Muscle of arm (tissue), 14 donors: ENCODE measurements at places on chromosomes 7 and 10.

DNA sequence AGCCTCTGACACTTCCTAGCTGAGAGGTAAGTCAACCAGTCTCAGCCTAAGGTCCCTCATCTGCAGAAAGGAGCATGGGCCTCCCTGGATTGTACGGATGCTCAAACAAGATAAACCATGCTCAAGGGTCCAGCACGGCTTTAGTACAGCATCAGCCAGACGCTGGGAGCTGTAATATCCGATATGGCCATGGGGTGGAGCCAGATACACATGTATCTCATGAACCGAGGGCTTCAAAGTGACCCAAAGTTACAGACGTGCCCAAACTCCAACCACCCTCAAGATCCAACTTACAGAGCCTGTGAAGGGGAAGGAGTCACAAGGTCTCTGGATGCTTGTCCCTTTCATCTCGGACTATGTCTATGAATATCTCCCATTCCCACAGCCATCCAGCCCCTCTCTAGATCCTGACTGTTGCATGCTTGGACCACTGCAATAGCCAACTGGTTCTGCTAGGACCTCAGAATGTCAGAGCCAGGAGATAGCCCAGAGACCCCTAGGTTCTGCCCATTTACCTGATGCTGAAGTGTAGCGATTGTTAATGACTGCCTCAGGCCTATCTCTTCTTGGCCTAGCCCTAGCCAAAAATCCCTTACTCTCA lies 142.4 kb downstream of the SH3PXD2A start:
- peak; percentile 86 for DNase-seq

GRCh38 chr7:120860156-120860555 lies 2.2 kb upstream of the TSPAN12 start:
- no peak for DNase-seq

DNA sequence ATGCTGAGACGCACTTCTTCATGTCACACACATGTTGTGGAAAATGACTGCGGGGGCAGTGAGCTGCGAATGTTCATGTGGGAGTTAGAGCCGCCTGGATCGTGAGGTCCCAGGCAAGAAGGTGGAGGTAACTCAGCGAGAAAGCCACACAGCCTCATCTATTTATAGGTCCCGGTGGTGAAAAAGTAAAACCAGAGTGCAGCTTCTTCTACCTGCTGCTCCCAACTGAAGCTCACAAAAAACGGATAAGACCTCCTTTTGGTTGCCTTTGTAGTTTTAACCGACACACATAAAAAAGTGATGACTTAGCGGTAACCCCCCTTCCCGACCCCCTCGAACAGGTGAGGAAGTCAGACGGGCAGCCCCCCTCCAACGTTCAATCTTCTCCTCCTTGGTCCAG lies 276.9 kb downstream of the GATA3 start:
- no peak for DNase-seq

GRCh38 chr7:90749774-90750173 lies 153.7 kb downstream of the CDK14 start:
- DNase-seq: no peak

GRCh38 chr10:47261121-47261520 lies 38.9 kb upstream of the GDF10 start:
- no peak for DNase-seq

- no peak for DNase-seq
These were observed 8.8 kb downstream of the CYREN start for GRCh38 chr7:135161669-135162068.

GRCh38 chr7:133183042-133183794 lies 69.7 kb upstream of the EXOC4 start:
- no peak for DNase-seq

DNA sequence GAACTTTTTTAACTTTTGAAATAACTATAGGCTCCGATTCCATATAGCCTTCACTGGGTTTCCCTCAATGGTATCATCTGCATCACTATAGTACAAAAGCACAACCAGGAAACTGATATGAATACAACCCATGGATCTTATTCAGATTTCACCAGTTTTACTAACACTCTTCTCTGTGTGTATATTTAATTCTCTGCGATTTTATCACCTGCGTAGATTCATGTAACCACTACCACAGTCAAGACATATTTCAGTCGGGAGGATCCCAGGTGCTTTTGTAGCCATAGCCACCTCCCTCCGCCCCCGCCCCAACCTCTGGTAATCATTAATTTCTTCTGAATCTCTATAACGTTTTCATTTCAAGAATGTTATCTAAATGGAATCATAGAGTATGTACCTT lies 82.8 kb upstream of the C7orf33 start:
- no peak for DNase-seq

DNA sequence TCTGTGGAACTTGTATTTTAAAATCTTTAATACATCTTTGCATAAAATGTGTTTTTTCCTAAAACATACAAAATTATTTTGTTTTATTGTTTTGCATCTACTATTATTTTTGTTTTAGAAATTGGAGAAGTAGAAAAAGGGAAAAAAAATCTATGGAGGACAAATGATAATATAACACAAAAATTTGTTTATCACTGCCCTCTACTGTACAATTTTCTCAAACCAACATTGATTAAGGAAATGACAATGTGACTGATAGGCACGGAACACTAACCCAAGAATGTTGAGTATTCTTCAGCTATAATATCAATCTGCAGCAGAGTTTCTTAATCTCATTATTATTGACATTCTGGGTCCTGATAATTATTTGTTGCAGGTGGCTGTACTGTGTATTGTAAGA lies 9.5 kb upstream of the ING3 start:
- no peak for DNase-seq

DNA sequence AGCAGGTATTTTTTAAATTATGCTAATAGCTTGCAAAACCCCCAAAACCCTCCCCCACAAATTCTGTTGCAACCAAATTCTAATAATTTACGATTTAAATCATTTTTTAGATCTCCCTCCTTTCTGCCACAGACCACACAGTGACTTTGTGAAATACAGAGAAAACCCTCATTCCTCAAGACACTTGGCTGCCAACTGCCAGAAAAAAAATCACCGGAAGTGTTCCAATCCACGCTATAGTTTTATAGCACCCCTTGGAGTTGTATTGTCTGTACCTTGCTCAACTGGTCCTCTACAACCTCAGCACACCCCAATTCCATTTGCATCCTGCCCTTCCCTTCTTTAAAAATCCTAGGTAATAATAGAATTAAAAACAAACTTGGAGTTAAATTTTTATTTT lies 560.1 kb downstream of the PARD3 start:
- DNase-seq: no peak

- DNase-seq: no peak
These were observed 3.2 kb upstream of the GIMAP4 start for GRCh38 chr7:150564006-150564405.

GRCh38 chr10:70528741-70529362 lies 50.3 kb downstream of the PALD1 start:
- no peak for DNase-seq

- no peak for DNase-seq
These were observed 130.9 kb downstream of the AGMO start for GRCh38 chr7:15430911-15431310.

GRCh38 chr10:30455816-30456215 lies 21.8 kb downstream of the MAP3K8 start:
- DNase-seq: no peak

DNA sequence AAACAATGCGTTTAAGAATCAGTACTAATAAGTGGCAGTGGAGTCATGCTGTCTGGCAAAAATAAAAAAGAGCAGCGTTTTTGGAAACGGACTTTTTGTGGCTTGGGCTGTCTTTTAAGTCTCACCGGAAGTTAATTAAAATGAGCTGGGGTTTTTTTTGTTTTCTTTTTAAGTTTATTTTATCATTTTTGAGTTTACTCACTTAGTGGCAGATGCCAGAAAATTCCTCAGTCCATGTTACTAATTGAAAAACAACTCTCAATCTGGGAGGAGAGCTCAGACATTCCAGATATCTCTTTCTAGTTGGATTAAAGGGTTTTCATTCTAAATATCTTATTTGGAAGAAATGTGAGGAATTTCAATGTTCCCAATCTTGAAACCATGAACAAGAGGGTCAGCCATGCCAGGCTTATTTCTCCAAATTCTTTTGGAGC lies 133.8 kb upstream of the AGR3 start:
- no peak for DNase-seq

DNA sequence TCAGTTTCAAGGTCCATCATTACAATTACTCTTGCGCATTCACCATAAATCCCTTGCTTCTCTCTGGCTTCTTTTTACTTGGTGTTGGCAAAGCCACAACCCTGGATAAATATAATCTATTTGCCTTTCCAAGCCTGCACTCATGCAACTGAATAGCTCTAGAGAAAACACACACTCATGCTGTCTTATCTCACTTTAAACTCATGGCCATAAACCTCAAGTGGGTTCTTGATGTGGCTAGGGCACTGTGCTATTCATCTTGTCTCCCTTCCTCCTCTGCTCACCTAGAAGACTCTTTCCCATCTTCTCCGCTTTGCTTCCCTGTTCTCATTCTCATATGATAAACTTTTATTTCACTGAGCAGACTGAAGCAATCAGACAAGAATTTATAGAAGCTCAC lies 165.4 kb upstream of the MTPN start:
- DNase-seq: no peak

DNA sequence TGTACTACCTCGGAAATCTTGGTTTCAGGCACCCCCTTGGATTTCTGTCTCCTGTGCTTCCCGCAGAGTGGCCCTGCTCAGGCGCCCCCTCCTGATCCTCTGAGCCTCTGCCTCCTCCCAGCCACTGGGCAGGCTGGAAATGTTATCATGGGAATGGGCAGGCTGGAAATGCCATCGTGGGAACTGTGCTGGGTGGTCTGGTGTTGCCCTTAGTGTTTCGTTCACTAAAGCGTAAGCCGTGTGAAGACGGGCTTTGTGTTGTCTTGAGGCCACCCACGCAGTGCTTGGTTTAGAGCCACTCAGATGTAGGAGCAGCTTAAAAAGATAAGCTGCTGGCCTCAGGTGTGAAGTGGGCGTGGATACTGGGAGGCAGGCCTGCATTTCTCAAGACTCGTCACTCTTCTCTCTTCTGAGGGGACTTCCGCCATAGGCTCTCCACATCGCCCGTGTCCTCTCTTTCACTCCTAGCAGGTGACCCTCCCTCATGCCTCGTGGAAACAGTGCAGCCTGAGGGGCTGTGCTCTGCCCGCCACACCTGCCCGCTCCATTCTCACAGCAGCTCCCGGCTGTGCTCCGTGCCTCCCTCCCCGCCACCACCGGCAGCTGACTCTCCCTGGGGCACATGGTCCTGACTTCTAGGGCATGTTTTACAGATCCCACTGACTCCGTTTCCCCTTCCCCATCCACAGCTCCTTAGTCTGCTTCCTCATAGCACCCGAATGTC lies 28.5 kb downstream of the PPP2R2D start:
- DNase-seq: no peak

GRCh38 chr7:36021367-36021766 lies 131.7 kb upstream of the EEPD1 start:
- no peak for DNase-seq

GRCh38 chr7:107162475-107162874 lies 6.3 kb upstream of the HBP1 start:
- no peak for DNase-seq

DNA sequence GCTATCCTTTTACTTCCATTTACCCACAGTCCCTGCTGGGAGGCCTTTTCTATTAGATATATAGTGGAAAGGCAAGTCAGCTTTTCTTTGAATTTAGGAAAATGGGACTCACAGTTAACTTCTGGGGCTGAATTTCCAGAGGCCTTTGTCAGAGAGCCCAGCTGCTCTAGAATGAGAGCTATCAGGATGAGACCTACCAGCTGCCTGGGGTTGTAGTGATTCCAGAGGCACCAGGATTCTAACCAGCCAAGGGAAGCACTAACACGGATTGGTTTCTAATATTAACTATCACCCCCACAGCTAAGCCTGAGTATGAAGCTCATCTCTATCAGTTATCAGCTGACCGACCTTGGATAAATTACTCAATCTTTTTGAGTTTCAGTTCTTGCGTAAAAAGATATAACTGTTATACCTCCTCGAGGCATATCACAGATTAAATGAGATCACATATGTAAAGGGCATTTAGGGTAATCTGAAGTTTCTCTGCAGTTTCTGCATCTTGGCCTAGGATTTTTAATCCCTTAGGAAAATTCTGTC lies 56.6 kb upstream of the CALD1 start:
- no peak for DNase-seq

GRCh38 chr7:34720289-34720688 lies 62.3 kb downstream of the NPSR1 start:
- no peak for DNase-seq

DNA sequence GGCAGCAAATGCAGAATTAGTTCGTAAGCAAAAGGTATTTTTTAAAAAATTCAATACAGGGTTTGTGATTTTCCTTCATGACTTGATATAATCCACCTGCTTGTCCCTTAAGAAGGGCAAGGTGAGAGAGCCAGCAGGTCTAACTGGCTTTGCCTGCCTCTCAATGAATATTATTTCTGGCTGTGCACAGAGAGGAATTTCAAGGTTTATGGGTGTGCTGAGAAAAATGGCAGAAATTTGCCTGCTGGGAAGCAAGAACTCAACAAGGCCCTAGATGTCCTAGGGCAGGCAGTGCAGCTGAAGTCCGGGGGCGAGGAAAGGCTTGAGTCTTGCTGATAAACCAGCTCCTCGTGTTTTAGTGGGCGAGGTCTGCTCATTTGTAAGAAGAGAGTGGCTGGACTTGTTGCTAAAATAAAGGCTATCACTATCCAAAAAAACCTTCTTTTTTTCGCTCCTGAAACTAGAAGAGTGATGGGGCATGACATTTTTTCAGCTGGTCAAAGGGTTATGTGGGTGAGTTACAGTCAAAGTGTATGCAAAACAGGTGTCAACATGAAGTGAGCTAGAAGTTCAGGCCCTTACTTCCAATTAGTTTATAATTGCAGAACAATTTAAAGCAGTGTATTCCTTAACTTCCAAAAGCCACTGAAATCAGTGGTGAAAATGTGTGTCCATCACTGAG lies 385.8 kb upstream of the KLF6 start:
- DNase-seq: no peak

DNA sequence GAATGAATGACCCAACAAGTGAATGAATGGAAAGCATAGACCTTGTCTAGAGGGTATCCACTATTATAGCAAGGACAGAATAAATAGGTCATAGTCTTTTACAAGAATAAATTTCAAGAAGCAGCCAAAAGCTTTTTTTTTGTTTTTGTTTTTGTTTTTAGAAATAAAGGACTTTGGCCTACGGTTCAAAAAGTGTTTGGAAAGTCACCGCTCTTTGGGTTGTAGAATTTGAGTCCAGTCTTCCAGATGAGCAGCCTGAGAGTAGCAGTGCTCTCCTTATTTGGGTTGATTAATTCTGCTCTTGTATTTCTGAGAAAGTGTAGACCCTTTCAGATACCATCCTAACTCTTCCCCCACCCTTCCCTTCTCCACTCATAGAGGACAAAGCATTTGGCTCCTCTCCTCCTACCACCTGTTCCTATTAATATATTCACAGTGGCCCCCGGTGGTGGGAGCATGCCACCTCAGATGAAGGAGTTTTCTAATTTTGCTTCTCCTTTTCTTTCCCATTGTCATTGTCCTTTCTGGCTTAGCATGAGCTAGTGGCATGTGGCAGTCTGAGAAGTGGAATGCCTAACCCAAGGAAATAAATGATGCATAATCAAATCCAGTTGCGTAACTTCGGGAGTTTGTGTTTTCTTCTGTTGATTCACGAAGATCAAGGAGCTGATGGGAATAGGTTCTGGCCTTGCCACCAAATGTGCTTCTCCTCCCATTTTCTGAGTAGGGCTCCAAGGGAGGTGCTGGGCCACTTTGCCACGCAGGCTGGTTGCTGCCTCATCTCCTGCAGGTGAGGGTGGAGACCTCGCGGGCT lies 114.7 kb downstream of the CHN2 start:
- no peak for DNase-seq

- peak; percentile 12 for DNase-seq
These were observed 208.6 kb upstream of the GALNT17 start for GRCh38 chr7:70923181-70923845.

GRCh38 chr10:63722537-63722936 lies 201.3 kb downstream of the REEP3 start:
- no peak for DNase-seq

GRCh38 chr7:129083525-129083924 lies 28.6 kb upstream of the TNPO3 start:
- DNase-seq: no peak
